ENCODE measurements at places on chromosomes 11 and 22.

GRCh38 chr11:67983951-67984350 is 19.9 kb downstream of the UNC93B1 start:
- DNase-seq: no peak

DNA sequence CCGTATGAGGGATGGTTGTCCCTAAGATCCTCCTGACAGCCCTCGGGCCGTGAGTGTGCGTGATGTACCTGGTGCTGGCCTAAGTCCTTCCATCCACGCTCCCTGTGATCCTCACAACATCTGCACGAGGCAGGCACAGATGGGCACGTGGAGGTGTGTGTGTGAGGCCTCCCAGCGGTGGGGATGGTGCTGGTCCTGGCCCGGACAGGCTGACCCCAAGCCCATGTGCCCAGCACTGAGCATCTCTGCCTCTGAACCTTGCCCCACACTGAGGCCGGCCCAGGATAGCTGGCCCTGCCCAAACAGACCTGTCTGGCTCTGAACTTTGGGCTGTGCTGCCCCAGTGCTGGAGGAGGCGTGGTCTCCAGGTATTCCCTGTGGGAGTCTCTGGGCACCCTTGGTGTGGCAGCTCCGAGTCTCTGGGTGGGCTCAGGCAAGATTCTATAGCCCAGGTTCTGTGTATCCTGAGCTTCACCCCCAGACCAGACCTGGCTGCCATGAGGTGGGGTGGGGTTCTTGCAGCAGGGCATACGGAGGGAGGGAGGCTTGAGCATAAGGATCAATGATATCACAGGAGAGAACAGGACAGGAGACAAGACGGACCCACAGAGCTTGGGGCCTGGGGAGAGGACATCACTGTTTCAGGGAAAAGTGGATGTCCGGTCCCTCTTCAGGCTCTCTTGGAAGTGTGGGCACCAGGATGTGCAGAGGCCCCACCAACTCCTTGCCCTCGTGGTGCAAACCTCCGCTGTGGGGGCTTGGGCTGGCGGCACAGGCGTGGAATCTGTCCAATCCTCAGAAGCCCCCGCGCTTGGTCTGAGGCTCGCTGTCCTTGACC is 881.8 kb downstream of the BRD1 start:
- DNase-seq: no peak

GRCh38 chr11:128705124-128705920 is 11.4 kb downstream of the FLI1 start:
- no peak for DNase-seq

- DNase-seq: no peak
Observed at GRCh38 chr11:87290304-87290922, 252.7 kb downstream of the TMEM135 start.

- DNase-seq: no peak
Observed at GRCh38 chr11:58770166-58770565, 38.4 kb upstream of the GLYAT start.

- no peak for DNase-seq
Observed at GRCh38 chr11:128451652-128452470, 135.5 kb downstream of the ETS1 start.

DNA sequence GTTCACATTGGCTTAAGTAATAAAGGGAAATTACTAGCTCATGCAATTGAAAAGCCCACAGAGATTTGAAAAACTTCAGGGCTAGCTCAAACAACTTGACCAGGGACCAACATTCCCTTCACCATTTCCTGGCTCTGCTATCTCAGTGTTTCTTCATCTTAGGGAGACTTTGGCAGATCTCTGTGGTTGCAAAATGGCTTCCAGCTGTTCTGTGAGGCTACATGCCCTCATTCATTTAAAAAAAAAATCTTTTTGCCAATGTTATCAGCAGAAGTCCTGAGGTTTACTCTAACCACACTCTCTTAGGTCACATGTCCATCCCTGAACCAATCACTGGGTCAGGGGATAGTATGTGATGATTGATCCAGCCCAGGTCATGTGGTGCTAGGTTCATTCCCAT is 13.9 kb upstream of the RASSF10 start:
- no peak for DNase-seq

DNA sequence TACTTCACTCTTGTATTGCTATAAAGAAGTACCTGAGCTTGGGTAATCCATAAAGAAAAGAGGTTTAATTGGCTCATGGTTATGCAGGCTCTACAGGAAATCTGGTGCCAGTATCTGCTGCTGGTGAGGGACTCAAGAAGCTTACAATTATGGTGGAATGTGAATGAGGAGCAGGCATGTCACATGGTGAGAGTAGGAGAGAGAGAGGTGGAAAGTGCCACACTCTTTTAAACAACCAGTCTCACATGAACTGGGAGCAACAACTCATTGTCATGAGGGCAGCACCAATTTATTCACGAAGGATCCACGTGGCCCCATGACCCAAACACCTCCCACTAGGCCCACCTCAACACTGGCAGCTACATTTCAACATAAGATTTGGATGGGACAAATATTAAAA is 24.6 kb upstream of the IGLL5 start:
- DNase-seq: no peak
